ENCODE measurements at places on chromosomes 1 and 21.
A peak's percentile ranks its signal among the peaks of the same experiment; 100 is the strongest.

GRCh38 chr21:34128124-34128523, 54.7 kb downstream of the MRPS6 start:
- DNase-seq, result no peak

- peak; percentile 45 for DNase-seq
Observed at GRCh38 chr1:40986956-40987355, 7.5 kb downstream of the CTPS1 start.

DNA sequence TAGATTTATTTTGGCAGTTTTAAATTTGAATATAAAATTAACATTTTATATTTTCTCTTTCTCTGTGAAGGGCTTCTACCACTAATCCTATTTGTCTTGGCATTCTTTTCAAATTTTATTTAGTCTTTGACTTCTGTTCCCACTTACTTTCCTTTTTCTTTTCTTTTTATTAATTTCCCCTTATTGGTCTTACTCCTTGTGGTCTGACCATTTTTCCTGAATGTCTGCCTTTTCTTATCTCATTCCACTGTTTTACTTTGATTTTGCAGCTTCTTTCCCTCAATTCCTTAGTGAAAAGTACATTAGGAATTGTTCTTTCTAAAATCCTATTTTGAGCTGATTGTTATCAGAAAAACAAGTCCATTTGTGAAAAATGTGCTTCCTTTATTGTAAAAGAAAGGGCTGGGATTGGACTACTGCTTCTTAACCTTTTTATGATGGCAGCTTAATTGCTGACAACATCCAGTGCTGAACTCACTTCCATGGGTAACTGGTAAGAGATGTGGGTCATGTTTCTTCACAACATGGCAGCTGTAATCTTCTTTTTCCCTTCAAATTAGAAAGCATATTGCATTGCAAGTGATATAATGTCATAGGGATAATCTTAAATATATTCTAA, 284.6 kb downstream of the DNM3 start:
- no peak for DNase-seq

DNA sequence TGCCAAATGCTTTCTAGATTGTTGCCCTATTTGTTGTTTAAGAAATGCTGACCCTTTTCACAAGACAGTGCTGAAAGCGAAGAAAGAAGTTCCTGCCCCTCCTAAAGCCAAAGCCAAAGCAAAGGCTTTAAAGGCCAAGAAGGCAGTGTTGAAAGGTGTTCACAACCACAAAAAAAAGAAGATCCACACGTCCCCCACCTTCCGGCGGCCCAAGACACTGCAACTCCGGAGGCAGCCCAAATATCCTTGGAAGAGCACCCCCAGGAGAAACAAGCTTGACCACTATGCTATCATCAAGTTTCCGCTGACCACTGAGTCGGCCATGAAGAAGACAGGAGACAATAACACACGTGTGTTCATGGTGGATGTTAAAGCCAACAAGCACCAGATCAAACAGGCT, 55.7 kb downstream of the PSMG1 start:
- no peak for DNase-seq

DNA sequence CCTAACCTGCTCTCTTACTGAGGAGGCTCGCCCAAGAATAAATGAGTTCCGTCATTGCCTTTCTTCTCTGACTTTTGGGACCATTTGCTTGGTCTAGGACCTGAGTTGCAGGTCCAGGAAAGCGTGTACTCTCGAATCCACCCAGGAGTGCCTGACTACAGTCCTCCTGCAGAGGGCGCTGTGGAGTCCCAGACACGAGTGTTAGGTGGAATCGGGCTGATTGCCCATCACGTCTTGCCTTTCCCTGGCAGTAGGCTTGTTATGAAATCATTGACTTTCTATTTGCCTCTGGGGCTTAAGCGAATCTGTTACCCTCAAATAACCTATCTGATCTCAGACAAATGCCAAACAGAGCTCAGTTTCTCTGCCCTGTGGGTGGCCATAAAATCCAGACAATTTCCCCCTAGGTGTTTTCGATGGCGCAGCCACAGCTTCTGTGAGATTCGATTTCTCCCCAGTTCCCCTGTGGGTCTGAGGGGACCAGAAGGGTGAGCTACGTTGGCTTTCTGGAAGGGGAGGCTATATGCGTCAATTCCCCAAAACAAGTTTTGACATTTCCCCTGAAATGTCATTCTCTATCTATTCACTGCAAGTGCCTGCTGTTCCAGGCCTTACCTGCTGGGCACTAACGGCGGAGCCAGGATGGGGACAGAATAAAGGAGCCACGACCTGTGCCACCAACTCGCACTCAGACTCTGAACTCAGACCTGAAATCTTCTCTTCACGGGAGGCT, at the start of gene IL20:
Gene IL20 (plus strand): TSS at position 685 of the 733 bp plus-strand sequence. CDS start 230 bp downstream, outside the sequence.
- peak; percentile 96 for DNase-seq

DNA sequence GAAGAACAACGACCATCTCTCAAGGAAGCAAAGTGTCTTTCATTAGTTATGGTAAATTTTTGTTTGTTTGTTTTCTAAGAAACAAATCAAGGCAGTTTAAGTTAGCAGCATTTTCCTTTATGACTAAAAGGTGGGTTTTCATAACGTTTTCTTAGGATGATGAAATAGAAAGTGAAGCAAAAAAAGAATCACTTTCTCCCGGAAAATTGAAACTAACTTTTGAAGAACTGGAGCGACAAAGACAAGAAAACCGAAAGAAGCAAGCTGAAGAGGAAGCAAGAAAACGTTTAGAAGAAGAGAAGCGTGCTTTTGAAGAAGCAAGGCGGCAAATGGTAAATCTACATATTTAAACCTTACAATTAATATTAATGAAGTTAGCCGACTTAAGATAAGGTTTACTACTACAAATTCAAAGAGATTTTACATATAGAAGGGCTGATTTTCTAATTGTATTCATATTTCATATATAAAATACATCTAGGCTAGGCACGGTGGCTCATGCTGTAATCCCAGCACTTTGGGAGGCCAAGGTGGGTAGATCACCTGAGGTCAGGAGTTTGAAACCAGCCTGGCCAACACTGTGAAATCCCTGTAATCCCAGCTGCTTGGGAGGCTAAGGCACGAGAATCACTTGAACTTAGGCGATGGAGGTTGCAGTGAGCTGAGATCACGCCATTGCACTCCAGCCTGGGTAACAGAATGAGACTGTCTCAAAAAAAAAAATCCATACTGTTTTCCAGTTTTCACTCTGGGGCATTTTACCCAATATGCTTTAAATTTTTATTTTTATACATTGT, 38.3 kb downstream of the NEXN start:
- no peak for DNase-seq

- DNase-seq, result no peak
Observed at GRCh38 chr1:26009796-26010447, 11.7 kb upstream of the EXTL1 start.

- DNase-seq, result peak; percentile 93
Observed at GRCh38 chr1:204398197-204399125, 13.2 kb downstream of the PPP1R15B start.

DNA sequence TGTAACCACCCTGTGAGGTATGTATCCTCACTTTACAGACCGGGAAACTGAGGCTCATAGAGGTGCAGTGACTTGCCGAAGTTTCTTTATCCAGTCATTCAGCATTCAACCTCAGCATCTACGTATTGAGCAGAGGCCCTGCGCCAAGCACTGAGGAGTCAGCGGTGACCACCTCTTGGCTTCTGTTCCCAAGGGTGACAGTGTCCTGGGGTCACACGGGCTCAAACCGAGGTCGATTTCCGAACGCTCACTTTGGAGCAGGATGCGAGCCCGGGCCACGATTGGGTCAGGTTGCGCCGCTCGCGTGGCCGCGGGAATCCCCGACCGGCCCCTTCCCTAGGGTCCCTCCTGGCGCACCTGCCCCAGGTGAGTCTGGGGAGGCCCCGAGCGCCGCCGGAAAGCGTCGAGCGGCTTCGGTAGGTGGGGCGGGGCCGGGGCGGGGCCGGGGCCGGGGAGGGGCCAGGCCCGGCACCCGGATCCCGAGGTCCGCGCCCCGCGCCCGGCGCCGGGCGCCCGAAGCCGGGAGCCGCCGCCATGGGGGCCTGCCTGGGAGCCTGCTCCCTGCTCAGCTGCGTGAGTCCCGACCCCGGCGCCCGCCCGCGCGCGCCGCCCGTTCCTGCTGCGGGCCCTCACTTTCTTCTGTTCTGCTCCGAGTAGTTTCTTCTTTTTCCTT, at the start of gene SERINC2:
Gene SERINC2 (plus strand): TSS at position 482 of the 673 bp plus-strand sequence. CDS start 53 bp downstream, at position 535.
- peak; percentile 66 for DNase-seq

- DNase-seq, result peak; percentile 53
Observed at GRCh38 chr1:30757352-30758120, at the start of gene LAPTM5. Gene LAPTM5, minus strand, starts transcription at chr1:30757774. Its CDS starts 29 bp downstream, at chr1:30757745.

- DNase-seq, result no peak
Observed at GRCh38 chr1:195899762-195900352, 708.4 kb downstream of the KCNT2 start.

DNA sequence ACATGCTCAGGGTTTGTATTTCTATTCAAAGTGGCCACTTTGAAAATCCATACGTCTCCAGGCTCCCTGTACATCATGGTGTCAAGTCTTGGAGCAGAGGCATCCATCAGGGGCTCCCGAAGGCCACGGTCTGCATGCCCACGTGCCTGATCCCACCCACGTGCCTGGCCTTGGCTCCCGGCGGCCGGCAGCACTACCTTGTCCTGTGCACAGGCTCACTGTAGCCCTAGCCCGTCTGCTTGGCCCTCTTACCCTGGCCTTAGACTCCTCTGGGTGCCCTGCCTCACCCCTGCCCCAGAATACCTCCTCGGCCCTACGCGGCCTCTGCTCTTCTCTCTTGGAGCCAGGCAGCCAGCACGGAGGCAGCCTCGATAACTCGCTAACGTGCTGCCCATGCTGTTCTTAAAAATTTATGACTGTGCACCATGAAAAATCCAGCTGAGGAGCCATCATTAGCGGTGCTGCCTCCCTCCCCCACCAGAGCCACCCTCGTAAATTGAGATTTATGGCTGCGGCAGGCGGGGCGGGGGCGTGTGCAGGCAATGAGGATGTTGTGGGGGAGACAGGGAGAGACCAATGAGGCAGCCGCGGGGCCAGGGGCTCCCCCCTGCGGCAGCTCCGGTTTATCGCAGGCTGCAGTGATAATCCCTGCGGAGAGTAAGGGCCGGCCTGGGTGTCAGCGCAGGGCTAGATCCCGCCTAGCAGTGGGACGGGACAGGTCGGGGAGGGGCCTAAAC, 24.6 kb downstream of the DMAP1 start:
- no peak for DNase-seq

GRCh38 chr1:25700626-25701025, 84.0 kb downstream of the MAN1C1 start:
- DNase-seq, result no peak

GRCh38 chr1:112250892-112251291, 145.1 kb upstream of the CTTNBP2NL start:
- no peak for DNase-seq

- no peak for DNase-seq
Observed at GRCh38 chr1:187041104-187041503, 212.4 kb downstream of the PLA2G4A start.

- DNase-seq, result no peak
Observed at GRCh38 chr1:34237151-34237815, 60.6 kb downstream of the C1orf94 start.

GRCh38 chr1:201488830-201489589, 17.9 kb downstream of the CSRP1 start:
- no peak for DNase-seq

DNA sequence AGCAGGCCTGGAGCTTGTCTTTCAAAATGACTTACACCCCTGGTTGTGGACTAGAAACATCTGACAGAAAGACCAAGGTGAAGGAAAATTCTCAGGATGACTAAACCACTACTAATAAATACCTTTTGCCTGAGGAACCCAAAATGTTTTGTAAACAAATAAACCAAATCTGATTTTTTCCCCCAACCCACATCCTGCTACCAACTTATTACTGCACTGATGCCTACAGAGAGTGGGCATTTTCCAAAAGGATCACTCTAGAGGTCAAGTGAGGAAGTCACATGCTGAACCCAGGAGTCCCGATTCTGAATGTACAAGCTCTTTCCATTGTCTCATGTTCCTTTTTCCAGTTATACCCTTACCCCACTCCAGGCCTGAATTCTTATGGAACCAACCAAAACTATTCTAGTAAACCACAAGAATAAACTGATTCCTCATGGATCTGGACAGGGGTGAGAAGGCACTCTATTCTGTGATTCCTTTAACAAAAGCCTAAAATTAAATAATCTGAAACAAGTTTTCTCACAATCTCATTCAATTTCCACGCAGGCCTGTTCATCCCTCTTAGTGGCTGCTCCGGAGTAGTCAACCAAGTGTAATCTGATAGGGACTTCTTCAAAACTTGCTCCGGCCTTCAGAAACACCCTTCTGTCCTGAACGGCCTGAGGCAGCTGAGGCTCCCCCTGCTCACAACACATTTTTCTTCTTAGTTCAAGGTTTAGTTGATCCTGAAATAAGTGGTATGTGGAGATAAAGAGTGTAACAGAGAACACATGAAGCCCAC, 1.4 kb downstream of the PI4KB start:
- DNase-seq, result no peak

GRCh38 chr1:3183813-3184212, 114.8 kb downstream of the PRDM16 start:
- no peak for DNase-seq

GRCh38 chr21:37452227-37452626, 85.7 kb downstream of the DYRK1A start:
- DNase-seq, result no peak

DNA sequence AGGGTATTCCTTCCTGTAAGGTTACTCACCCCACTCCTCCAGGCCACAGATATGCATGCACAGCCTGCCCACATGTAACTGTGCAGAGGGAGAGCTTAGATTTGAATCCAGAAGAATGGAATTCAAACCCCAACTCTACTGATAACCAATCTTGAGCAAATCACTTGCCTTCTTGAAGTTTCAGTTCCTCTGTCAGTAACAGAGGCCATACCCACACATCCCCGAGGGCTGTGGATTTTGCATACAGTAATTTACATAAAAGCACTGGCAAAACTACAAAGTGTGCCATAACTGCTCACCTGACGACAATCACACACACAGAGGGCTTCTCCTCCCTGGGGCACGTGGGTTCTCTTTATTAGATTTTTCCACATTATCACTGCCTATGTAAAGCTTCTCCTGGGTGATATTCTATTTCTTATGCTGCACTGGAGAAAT, 18.6 kb downstream of the CD247 start:
- no peak for DNase-seq

GRCh38 chr1:81032374-81032773, 768.4 kb upstream of the ADGRL2 start:
- no peak for DNase-seq

DNA sequence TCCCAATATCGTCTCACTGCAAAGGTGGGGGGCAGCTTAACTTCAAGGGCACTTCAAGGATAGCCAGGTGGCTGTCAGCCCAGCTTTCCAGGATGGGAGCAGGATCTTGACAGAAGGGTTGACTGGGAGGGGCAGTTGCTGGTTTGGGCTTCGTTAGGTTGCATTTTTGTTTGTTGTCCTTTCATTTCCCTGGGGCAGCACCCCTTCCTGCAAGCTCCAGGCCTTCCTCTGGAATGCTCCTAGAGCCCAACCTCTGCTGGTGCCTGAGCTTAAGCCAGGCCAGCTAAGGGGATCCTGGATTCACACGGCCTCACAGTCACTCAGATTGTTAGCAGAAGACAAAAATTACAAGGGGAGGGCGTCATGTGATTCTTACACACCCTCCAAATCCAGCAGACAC, 4.1 kb upstream of the OLIG2 start:
- no peak for DNase-seq

GRCh38 chr1:157490467-157491165, 61.7 kb downstream of the FCRL5 start:
- peak; percentile 79 for DNase-seq

GRCh38 chr1:10253755-10254154, 43.4 kb downstream of the KIF1B start:
- peak; percentile 81 for DNase-seq
